Nucleus accumbens (tissue), 56 donors: ENCODE measurements at places on chromosomes 13 and 19.

DNA sequence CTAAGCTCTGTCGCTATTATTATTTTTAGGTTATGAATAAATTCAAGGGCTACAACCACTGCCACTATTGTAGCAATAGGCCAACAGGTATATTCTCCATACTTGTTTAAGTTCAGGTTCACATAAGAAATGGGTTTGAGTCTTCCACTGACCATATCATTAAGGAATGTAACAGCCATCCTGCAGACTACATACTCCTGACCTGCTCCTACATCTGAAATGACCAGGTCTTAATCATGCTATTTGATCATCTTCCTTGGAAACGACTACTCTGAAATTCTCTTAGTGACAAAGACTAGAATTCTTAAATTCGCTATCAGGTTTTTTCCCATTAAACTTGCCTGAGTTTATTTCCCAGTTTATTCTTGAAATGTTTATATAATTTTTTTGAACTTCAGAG lies 66.8 kb downstream of the IPO5 start:
- DNase-seq: no peak

DNA sequence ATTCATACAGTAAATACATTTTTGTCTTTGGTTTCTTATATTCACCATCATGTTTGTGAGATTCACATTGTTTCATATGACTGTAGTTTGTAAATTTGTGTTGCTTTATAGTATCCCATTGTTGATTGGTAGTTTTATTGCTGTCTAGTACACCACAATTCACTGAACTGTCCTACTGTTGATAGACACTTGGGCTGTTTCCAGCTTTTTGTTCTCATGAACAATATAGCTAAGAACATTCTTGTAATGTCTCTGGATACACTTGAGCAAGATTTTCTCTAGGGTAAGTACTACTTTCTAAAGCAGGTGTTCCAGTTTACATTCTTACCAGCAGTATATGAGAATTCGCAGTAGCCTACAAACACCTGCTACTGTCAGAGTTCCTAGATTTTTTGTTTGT lies 37.8 kb downstream of the SKA3 start:
- no peak for DNase-seq

DNA sequence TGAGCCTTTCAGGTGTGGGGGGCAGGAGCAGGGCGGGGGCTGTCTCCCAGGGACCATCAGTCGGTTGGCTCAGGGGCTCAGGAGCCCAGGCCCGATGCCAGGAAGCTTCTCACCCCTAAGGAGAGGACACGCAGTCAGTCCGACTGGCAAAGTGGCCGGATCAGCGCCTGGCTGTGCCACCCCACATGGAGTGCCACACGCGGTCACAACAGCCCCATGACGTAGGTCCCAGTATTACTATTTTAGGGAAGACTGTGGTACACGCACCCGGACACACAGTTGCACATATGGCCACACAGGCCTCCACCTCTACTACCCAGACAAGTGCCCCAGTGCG lies 29.3 kb upstream of the GRTP1 start:
- no peak for DNase-seq

DNA sequence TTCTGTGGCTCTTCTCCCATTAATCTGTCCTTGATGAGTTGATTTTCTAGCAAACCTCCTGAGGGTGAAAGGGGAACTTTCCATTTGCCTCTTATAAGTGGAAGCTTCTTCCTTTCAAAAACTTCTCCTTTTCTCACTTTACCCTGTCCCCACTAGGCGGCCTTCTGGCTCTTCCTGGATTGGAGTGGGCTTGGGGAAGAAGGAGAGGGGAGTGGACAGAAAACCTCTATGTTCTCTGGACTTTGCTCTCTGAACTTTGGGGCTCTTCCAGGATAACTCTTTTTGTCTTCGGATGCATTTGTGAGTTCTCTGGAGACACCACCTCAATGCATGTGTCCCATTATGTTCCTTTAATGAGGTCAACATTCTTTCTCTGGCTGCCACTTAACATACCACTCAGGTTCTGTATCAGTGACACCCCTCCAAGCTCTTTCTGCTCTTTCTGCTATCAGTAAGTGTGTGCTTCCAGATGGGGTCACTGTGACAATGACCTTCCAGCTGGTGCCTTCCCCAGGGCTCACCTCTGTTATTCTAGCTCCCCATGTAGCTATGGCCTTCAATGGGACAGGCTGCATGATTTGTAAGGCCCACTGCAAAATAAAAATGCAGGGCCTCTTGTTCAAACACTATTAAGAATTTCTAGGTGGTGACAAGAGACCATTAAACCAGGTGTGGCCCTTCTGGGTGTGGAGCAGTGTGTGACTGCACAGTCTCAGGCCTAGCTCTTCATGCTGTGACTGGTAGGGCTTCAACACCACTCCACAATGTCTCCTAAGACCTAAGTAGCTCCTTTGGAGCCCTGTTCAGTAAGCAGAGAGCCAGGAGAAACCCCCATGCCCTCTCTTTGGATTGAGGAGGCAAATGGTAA lies 389.2 kb downstream of the EFNB2 start:
- DNase-seq: no peak

GRCh38 chr19:21468791-21469190 lies 36.6 kb upstream of the ZNF429 start:
- no peak for DNase-seq

GRCh38 chr19:42023121-42023942 lies 29.3 kb upstream of the ATP1A3 start:
- no peak for DNase-seq

DNA sequence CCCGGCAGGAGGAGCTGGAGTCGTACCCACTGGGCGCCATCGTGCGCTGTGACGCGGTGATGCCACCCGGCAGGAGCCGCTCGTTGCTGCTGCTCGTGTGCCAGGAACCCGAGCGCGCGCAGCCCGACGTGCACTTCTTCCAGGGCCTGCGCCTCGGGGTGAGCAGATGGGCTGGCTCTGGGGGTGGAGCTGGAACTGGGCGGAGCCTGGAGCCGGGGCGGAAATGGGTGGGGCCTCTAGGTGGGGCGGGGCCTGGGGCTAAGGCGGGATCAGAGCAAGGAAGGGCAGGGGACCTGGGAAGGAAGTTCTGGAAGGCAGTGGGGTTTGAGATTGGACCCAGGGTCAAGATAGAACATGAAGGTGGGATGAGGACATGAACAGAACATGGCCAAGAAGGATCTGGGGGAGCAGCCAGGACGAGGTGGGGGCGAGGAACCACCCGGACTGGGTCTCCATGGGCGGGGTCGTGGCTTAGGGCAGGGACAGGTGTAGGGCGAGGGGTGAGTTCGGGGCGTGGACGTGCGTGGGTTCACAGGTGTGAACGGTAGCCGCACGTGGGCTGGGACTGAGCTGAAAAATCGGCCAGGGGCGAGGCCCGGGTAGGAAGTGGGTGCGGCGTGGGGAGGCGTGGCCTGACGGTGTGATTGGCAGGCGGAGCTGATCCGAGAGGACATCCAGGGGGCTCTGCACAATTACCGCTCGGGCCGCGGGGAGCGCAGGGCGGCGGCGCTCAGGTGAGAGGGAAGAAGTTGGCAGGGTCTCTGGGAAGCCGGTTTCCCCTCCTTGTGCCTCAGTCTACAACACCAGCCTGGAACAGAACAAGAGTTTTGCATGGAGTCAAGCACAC lies 4.7 kb downstream of the EPS8L1 start:
- no peak for DNase-seq

- DNase-seq: no peak
Measured at GRCh38 chr13:66407128-66407527, 823.0 kb downstream of the PCDH9 start.

DNA sequence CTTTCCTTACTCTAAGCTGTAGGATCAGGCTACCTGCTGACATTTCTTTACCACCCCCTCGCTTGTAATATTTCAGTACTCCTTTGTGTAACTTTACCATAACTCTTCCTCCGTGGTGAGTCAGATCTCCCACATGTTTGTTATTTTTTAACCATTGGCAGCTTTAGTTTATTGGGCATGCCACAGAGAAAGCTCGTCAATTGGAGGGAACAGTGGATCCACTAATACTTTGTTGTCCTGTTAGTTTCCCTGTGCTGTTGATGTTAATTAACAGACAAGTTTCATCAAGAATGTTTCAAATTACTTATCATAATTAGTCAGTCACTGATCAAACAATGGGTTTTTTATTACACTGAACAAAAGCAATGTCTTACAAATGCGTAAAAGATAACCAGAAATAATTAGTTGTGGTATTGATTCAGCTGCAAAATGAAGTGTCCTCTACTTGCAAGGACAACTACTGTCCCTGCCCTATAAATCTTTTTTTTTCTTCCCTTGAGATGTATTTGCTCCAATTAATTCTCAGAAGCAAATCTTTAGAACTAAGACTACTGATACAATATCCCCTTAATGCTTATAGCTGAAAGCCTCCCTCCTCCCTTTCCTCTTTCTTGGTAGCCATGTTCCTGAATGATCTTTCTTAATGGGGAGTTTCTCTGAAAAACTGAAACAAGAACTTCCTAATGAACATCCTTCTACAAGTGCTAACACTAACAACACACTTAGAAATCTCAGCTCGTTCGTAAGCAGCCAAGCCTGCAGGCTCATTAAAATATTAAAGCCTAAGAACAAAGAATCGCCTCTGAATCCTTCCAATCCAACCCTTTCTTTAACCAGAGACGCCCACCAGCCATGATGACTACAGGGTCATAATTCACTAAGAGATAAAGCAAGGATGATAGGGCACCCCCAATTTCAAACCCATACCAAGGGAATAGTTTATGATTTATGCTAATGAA lies 22.2 kb downstream of the EFNB2 start:
- no peak for DNase-seq

DNA sequence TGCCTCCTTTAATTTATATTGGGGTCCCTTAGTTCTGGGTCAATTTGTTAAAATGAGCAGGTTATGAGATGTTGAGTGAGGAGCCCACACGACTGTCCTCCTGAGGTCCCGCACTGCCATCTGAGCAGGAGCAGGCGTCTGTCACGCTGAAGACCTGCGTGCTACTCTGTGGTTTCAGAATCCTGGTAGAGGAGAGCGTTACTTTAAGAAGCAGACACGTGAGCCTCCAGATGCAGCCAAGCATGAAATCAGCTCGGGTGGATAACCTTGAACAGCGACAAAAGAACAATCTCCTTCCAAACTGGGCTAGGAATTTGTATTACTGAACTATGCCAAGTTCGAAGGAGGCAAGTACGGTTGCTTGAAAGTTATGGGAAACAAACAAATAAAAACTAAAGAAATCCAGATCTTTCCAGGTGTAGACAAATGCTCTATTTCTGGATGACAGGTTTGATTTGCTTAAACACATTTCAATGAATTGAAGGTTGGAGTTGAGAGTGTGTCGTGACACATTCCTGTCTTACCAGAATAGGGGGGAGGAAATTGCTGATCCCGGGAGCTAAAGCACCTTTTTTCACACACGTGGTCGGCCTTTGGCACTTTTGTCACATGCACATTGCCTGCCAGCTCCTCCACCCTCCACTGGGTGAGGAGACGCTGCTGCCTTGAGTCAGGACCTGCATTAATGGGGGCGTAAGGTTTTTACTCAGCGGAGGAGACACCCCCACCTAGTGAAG lies 945.5 kb upstream of the SLC10A2 start:
- no peak for DNase-seq

- DNase-seq: no peak
Measured at GRCh38 chr13:85799097-85799582, at the start of gene SLITRK6. SLITRK6 (minus strand) TSS chr13:85799419; CDS start chr13:85796508, 2,911 bp downstream.

GRCh38 chr13:84658491-84659358 lies 776.5 kb upstream of the SLITRK1 start:
- DNase-seq: no peak

- no peak for DNase-seq
Measured at GRCh38 chr19:3094601-3095440, 659 bp downstream of the GNA11 start.

DNA sequence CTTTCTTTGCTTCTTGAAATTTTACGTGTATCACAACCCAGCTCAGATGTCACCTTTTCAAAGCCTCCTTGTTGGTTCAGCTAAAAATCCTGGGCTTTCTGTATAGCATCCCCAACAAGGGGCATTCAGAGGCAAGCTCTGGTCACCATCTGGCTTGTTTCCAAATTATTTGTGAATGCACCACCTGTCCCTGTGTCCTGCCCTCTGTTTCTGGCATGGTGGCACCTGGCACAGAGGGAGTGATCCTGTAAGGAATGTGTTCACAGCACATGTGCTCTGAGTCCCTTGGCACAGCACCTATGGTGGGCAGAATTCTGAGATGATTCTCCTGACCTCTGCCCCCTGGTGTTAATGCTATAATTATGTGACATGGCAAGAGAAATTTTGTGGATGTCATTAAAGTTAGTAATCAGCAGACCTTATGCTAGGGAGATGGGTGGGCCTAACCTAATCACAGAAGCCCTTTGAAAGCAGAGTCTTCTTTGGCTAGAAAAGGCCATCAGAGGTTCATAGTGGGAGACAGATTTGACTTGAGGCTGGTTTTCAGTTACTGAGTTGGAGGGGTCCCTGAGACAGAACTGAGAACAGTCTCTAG lies 76.3 kb downstream of the ZNF429 start:
- no peak for DNase-seq

DNA sequence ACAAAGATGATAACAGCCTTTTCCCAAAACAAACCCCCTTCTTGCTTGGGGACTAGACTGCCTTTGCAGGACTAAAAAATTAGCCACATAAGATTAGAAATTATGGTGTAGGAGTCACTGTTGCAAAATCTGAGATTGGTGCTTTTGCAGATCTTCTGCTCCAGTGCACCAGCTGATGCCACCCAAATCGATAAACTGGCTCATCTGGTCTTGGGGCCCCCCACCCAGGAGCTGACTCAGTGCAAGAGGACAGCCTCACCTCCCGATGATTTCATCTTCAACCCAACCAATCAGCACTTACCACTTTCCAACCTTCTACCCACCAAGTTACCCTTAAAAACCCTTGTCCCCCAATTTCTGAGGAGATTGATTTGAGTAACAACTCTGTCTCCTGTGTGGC lies 47.1 kb upstream of the PEPD start:
- DNase-seq: no peak
